Natural killer cell (primary cell): ENCODE measurements at places on chromosomes 4 and X.
A peak's percentile ranks its signal among the peaks of the same experiment; 100 is the strongest.

GRCh38 chr4:178026999-178027398, 584.8 kb upstream of the AGA start:
- DNase-seq: no peak

GRCh38 chr4:165464813-165465381, 86.1 kb downstream of the CPE start:
- DNase-seq: peak; percentile 73

GRCh38 chrX:129833153-129833990, 10.3 kb downstream of the ZDHHC9 start:
- no peak for DNase-seq

GRCh38 chrX:78746496-78746895, 1.0 kb upstream of the LPAR4 start:
- DNase-seq: no peak

DNA sequence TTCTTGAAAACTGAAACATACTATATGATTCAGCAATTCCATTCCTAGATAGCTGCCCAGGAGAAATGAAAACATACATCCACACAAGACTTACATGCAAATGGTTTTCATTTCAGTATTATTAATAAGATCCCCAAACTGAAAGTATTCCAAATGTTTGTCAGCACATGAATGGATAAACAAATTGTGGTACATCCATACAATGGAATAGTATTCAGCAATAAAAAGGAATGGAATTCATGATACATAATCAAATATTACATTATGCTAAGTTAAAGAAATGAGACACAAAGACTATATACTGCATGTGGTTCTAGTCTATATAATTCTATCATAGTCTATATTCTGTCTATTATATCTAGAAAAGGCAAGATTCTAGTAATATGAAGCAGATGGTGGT, 152.4 kb upstream of the KIT start:
- DNase-seq: no peak

GRCh38 chr4:187232796-187233195, 509.1 kb upstream of the FAT1 start:
- no peak for DNase-seq

DNA sequence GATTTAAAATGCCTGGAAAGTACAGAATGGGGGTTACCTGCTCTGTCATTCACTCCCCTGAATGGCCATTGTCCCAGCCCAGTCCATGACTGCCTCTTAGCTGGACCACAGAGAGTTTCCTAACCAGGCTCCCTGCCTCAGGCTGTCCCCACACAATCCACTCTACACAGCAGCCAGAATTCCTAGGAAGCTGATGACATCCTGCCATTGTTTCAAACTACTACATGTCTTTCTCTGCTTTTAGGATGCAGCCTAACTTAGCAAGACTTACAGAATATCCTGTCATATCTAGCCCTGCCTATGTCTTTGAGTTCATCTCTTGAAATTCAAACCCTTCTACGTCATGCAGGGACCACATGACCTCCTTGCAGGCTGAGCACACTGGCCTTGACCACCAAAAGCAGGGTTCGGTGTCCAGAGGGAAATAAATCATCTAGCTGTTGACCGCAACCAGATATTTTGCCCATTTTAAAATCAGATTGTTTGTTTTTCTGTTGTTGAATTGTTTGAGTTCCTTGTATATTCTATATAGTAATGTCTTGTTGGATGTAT, 16.1 kb upstream of the CRMP1 start:
- DNase-seq: no peak

DNA sequence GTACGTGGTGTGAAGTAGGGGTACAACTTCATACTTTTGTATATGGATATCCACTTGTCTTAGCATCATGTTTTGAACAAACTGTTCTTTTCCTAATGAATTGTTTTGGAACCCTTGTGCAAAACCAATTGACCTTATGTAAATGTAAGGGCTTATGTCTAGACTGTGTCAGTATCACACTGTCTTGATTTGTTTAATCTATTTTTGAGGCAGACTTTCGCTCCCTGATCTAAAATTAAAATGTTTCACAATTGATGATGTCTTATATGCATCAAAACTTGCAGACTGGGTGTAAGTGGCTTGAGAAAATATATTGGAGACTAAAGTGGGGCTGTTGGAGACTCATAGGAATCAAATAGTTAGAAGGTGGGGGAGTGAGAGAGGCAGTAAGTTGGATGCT, 25.2 kb downstream of the REPS2 start:
- DNase-seq: no peak

- no peak for DNase-seq
Measured at GRCh38 chr4:164193676-164194075, 560.3 kb upstream of the SMIM31 start.

- no peak for DNase-seq
Measured at GRCh38 chrX:6071731-6072130, 156.9 kb downstream of the NLGN4X start.

GRCh38 chr4:10108818-10109783, 7.5 kb downstream of the WDR1 start:
- DNase-seq: peak; percentile 67

DNA sequence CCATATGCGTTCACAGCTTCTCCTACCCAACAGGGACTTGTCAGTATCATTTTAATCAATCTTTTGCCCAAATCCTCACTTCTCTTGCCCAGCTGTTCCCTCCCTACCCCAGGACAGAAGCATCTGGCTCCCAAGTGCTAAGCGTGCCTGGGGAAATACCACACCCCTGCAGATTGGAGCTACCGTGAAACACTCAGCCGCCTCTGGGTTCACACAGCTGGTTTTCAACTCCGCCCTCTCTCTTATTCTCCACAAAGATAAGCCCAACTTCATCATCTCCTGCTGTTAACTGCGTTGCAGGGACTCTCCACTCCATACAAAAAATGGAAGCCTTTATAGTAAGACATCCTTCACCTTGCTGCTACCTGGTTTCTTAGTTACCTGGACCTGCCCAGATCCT, 147.3 kb upstream of the FTHL17 start:
- no peak for DNase-seq

- no peak for DNase-seq
Measured at GRCh38 chr4:72777436-72777835, 208.4 kb upstream of the ADAMTS3 start.

DNA sequence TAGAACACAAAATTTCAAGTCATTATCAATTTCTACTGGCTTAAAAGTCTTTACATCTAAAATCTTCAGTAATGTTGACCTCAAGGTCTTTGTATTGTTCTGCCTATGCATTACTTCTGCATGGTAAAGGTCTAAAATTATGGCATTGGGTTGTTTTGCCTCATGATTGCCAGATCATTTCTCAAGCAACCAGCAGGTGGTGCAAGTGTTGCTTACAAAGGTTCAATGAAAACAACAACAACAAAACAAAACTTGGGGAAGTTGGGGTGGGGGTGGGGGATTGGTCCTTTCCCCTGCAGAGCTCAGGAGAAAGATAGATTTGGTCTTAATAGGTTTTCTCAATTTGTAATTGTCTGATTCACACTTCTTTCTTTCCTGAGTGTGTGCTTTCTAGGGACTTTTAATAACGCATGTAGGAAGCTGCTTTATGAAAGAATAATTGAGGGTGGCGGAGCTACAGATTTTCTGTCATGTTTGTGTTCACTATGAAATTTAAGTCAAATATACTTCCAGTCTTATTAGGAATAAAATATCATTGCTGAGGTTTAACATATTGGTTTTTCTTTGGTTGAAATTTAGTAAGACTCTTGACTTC, 145.1 kb downstream of the COL4A5 start:
- no peak for DNase-seq
